ENCODE measurements at places on chromosomes 6 and 20. TPM values are rescaled to one million over a fixed set of nuclear protein-coding genes. Genes with fewer than 3 reads are reported as not detected.

Gene TGM2
- 92.6 TPM for total RNA-seq

Gene VSTM2L
- total RNA-seq = 2.9 TPM

Gene RNF5
- total RNA-seq = 16.1 TPM

Gene TXLNB
- total RNA-seq = 0.18 TPM

Gene SNAP25
- total RNA-seq = 4.9 TPM

Gene MOXD1
- 4.0 TPM for total RNA-seq

Gene ADGRF5
- 4.5 TPM for total RNA-seq

Gene AVP
- total RNA-seq = not detected

Gene DSP
- 117 TPM for total RNA-seq

Gene RHAG
- total RNA-seq = not detected

Gene DEFB126
- not detected for total RNA-seq

Gene GJA10
- total RNA-seq = not detected

Gene LINC00237
- not detected for total RNA-seq

Gene THEMIS
- 0.31 TPM for total RNA-seq

Gene DNPH1
- 21.6 TPM for total RNA-seq

Gene CYP24A1
- 0.09 TPM for total RNA-seq

Gene FAM217A
- total RNA-seq = 1.3 TPM

Gene EFCAB8
- total RNA-seq = not detected

Gene NFYA
- total RNA-seq = 11.5 TPM

Gene MPC1
- 25.0 TPM for total RNA-seq

Gene ACOT8
- total RNA-seq = 14.0 TPM

Gene SEL1L2
- not detected for total RNA-seq

Gene ALDH5A1
- total RNA-seq = 5.1 TPM

Gene SFTA2
- 3.9 TPM for total RNA-seq

Gene MYH7B
- 0.72 TPM for total RNA-seq

Gene MYBL2
- 7.1 TPM for total RNA-seq

Gene PAK5
- 1.6 TPM for total RNA-seq

Gene F13A1
- 1.7 TPM for total RNA-seq

Gene RCAN2
- total RNA-seq = 1.8 TPM

Gene PSORS1C2
- total RNA-seq = not detected

Gene DCDC2
- total RNA-seq = 20.6 TPM

Gene BPIFA1
- not detected for total RNA-seq
